Activated gamma-delta T cell treated with anti-CD3 and anti-CD28 coated beads, Interleukin-2, amount 50 U/mL, for 16 hours (primary cell): ENCODE measurements at places on chromosomes 1 and 21.
A peak's percentile ranks its signal among the peaks of the same experiment; 100 is the strongest.

DNA sequence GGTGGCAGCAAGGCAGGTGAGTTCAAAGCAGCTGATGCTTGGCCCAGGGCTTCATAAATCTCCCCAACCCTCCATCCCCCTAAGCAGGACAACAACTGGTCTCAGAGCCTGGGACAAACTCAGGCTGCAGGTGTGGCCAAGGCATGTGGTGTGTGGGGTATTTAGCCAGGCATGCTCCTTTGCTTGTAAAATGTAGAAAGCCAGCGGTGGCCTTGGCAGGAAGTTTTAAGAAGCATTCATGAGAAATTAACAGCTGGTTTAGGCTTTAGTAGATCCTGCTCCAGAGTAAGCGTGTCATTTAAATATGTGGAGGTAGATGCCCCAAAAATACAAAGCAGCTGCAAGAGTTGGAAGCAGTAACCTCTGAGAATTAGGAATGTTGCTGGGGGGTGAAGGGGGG is 44.8 kb downstream of the NTPCR start:
- DNase-seq: no peak

- DNase-seq: no peak
These were observed 428.4 kb upstream of the B3GALT2 start for GRCh38 chr1:193614817-193615216.

DNA sequence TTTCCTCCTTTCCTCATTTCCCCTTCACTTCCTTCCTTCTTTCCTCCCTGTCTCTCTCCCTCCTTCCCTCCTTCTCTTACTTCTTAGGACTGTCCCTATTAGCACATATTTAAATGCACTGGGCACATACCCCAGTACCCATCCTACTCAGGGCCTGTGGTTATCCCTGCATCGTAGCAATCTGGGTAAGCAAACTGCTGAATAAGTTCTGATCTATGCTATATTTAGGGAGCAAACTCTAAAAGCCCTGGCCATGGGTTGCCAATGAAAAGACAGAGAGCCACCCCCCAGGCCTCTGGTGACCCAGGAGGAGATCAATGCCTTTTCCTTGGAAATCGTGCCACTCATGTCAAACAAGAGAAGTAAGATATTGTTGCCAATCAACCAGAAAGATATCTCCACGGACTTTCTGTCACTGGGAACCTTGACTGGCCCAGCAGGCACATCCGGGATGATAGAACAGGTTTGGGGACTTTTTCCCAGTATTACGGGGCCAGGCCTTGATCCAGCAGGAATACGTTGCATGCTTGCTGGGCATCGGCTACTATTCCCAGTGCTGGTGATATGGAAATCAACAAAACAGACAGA is 5.4 kb downstream of the FAM3B start:
- DNase-seq: no peak

GRCh38 chr1:34827341-34827941 is 32.1 kb downstream of the SMIM12 start:
- no peak for DNase-seq

DNA sequence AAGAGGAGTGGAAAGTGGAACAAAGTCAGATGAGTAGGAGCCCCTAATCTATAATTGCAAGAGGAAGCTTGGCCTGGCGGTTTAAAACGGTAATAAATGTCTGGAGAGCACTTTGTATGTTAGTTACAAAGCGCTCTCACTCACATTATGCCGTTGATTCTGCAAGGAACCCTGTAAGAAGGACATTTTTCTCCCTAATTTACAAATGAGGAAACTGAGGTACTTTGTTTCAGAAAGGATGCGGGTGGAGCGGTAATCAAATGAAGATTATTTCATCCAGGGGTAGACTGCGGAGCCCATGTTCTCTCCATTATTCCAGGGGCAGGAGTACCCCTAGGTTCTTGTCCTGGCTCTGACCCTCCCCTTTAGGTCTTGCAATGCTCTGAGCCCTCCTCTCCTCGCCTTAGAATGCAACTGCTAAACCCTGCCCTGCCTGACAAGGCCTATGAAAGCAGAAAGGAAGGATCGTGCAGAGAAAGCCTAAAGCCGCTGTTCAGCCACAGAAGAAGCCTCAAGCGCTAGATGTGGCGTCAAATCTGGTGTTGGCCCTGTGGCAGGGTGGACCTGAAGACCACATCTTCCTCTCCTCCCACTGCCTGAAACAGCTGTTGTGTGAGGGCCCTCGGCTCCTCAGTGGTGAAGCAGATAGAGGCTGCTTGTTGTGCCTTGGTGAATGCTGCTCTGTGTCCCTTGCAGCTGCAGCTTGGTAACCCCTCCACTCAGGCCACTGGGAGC is 588 bp upstream of the PACC1 start:
- DNase-seq: no peak

DNA sequence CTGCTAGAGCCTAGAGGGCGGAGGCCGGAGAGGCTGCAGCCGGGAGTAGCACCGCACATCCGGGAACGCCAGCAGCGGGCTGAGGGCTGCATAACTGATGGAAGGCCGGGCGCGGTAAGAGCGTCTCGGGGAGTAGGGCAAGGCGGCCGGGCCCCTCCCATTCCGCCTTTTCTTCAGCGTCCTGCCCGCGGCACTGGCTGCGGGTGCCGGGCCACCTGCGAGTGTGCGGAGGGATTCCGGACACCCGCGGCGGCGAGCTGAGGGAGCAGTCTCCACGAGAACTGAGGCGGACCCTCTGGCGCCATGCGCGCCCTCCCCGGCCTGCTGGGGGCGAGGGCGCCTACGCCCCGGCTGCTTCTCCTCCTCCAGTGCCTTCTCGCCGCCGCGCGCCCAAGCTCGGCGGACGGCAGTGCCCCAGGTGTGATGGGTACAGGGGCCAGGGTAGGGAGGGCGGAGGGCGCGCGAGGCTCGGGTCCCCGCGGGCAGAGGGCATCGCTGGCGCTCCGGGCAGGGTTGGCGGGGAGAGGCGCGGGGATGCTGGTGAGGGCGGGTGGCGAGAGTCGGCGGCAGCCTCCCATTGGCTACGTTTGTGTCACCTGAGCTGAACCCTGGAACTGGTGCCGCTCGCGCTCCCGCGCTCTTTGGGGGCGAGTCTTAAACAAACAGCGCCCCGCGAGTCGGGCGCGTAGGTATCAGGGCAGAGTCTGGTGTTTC is 334.4 kb downstream of the SRGAP2C start:
- DNase-seq: peak; percentile 68

DNA sequence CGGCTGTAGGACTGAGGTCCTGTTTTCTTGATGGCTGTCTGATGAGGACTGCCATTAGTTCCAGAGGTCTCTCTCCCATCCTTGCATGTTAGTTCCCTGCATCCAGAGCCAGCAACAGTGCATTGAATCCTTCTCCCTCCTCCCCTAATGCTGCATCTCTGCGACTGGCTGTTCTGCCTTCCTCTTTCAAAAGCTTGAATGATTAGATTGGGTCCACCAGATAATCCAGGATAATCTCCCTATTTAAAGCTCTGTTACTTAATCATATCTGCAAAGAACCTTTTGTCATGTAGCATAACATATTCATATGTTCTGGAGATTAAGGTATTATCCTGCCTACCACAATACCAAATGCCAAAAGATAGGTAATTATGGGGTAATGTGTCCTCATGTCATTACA is 377.5 kb downstream of the GPATCH2 start:
- DNase-seq: no peak

- DNase-seq: no peak
These were observed 155.3 kb downstream of the ADSS2 start for GRCh38 chr1:244296447-244296846.

DNA sequence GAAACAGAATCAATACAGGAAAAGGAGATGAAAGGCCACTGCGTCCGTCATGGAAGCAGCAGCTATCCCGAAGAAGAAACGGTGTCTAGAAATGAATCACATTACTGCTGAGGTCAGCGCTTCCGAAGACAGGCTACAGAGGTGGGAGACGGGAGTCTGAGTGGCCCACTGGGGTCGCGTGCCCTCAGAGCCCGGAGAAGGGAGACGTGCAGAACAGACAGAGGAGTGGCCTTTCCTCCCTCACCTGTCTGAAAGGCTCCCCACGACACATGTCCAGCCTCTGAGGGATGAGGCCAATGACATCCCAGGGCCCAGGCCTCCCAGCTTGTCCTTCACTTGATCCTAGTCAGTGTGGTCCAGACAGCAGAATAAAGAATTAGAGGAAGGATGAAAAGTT is 35.9 kb downstream of the VPS26C start:
- DNase-seq: no peak

- no peak for DNase-seq
These were observed 10.8 kb upstream of the COL8A2 start for GRCh38 chr1:36135796-36136195.

DNA sequence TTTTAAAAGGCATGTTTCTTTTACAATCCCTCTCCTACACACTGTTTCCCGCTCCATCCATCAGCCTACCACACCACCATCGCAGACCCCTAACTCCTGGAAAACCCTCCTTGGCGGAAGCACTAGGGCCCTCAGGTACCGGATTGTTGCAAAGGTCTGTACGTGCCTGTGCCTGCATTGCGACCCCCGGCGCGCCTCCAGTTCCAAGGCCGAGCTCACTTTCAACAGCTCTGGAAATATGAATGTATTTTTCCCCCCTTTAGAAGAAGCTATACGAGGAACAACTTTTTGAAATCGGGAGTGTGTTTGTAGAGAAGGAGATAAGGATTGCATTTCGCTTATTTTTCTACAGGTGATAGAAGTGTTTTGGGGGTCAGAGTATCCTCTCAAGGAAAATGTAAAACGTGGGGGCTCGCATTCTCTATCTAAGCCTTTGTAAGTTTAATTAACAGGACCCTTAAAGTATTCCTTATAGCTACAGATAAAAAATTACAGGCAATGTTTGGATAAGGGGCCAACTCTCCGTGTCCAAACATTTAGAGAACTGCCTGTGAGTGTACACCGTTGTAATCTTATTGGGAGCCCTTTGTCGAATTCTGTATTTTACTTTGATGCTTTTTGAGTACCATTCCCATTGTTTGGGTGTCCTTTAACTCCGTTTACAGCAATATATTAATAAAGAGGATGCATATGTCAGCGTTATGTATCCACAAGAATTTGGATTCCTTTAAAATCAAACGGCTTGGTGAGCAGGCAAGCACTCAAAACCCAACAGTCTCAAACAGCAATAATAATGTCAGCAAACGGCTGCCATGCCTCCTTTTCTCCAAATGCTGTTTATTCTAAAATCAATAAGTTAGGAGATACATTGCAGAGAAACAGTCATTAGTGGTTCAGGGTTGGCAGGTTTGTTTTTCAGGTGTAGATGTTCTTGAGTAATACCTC is 5.9 kb downstream of the PRRX1 start:
- no peak for DNase-seq

DNA sequence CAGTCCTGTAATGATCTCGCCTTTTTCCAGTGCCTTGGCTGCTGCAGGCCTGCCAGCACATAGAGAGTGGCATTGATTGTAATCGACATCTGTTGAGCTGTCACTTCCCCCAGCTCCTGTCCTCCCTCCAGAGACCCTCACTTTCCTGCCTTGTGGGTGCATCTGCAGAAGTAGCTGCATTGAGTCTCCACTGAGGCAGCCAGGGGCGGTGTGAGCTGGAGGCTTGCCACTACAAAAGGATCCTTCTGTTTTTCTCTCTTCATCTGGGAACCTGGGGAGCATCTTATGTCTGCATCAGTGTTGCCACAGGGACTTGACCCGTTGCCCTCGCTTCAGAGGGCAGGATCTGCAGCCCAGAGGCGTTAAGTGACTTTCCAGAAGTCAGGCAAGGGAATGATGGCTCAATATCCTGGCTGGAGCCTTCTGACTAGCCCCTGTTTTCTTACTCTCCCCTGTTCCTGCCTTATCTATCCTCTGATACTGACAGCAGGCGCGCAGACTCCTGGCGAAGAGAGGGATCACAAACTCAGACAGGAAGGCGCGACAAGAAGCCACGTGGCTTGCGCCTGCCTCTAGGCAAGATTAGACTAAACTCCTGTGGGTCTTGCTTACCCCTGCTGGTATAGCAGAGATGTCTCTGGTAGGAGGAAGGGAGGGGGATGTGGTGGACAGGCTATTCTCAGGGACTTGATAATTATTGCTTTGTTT is 13.3 kb upstream of the FMOD start:
- DNase-seq: no peak

GRCh38 chr1:205676597-205676996 is 3.7 kb downstream of the SLC45A3 start:
- DNase-seq: no peak

DNA sequence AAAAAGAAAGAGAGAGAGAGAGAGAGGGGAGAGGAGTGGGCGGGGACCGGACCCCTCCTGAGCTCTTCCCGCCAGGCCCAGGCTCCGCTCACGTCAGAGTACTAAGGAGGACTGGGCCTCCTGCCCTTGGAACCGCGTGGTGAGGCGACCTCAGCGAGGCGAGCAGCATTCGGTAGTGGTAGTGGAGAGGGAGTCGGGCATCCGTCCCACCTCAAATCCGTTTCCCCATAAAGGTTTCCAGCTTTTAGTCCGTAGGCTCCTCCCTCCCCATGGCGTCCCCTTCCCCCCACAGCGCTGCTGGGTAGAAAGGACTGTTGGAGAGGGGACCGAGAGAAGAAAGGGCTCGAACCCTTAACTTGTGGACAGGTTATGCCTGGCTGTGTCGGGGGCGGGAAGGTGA is 124.4 kb upstream of the BARHL2 start:
- no peak for DNase-seq

DNA sequence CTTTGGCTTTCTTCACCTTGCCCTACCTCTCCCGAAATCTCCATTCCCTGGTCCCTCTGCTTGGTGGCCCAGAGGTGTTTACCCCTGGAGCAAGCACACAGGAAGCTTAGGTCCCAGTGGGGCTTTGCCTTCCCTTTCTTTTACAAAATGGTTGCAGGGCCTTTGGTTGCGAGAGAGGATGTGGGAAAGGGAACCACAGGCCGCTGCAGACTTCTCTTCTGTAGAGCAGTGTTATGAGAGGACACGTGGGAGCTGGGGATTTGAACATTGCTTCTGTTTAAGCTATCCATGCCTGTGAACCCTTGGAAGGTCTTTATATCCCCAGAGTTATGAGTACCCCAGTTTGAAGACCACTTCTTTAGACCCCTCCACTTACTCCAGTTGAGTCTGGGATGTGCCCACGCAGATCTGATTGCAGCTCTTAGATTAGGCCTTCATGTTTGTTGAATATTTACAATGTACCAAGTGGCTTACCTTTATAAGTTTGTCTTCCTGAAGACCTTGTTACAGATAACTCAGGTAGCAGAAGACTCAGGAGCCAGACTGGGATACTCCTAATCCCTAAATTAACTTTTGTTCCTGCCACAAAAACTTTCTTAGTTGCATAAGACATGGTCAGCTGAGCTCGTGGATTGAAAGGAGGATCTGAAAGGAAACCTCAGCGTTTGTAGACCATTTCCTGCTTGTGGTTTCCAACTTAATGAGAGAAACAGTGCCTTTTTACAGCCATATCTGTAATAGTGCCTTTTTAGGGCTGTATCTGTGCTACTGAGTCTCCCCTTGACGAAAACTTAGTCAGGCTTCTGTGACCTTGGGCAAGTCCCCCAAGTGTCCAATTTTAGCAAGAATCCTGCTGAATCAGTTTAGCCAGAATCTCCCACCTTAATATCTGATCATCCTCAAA is 21.9 kb upstream of the IVNS1ABP start:
- DNase-seq: no peak

GRCh38 chr1:222095606-222096475 is 354.0 kb upstream of the DUSP10 start:
- peak; percentile 29 for DNase-seq

- no peak for DNase-seq
These were observed 40.6 kb downstream of the PTP4A2 start for GRCh38 chr1:31897526-31898100.
